K562 (cell line): ENCODE measurements at places on chromosomes 3 and 15.

GRCh38 chr3:55144015-55144673 is 216.3 kb upstream of the LRTM1 start:
- DNase-seq, result no peak

GRCh38 chr3:39962581-39962980 is 153.2 kb downstream of the MYRIP start:
- DNase-seq, result no peak

- DNase-seq, result no peak
These were observed 35.0 kb upstream of the LRRC3B start for GRCh38 chr3:26587571-26587970.

DNA sequence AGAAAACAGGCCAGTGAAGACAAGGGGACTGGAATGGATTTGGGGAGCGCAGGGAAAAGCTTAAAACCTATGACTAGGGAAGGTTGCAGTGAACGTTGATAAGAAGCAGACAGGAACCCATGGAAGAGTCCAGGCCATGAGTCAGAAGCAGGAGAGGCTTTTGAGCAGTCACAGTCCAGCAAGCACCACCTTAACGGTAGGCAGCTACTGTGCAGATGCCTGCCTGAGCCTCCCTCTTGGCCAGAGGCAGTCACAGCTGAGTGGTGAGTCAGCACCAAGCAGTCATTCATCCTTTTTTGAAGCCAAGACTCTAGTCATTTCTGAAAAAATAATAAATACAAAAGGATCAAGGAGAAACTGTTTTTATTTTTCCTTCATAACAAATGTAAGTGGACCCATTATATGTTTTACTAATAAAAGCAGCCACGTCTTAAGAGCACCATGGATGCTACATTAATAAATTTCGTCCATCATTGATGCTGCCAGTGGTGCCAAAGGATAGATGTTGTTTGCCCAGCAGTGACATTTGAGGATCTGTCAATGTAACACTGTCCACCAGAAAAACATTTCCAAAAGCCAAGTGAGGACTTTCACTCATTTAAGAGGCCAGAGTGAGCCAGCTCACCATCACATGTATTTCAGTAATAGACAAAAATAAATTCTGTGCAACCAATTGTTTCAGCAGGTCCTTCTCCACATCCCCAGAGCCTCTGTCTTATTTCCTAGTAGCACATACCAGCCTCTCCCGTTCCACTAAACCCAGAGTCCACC is 42.1 kb upstream of the ACTC1 start:
- peak; percentile 49 for DNase-seq

DNA sequence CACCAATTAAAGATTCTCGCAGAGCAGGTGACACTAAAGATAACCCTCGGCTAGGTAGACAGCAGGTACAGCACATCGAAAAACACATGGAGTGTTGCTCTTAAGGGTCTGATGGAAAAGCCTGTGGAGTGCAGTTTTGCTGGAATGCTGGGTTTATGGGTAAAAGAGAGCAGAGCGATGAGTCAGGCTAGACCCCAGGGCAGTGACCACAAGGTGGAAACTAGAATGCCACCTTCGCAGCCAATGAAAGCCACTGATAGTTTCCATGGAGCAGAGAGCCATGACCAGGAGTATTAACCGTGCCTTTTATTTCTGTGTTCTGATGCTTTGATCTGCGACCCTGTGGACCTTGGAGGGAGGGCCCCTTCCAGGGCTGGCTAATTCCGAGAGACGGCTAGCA is 149.8 kb downstream of the GABRB3 start:
- DNase-seq, result no peak

DNA sequence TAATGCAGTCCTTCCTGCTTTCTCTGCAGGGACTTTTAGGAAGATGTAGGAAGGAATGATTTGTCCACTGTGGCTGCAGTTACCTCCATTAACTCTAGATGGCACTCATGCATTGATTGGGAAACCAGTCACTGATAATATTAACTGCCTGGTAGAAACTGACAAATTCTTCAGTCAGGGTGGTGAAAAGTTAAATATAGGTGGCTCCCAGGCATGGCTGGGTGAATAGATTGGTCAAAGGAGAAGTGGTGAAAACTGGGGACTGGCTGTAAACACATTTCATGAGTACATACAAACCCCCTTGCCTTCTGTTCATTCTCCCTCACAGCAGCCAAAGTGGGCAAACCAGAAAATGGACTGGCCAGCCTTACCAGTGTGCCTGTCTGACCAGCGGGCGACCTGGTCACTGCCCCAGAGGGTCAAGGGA is 333.4 kb downstream of the THSD4 start:
- peak; percentile 32 for DNase-seq

- no peak for DNase-seq
These were observed 290.7 kb downstream of the VPS13C start for GRCh38 chr15:61769557-61769956.

DNA sequence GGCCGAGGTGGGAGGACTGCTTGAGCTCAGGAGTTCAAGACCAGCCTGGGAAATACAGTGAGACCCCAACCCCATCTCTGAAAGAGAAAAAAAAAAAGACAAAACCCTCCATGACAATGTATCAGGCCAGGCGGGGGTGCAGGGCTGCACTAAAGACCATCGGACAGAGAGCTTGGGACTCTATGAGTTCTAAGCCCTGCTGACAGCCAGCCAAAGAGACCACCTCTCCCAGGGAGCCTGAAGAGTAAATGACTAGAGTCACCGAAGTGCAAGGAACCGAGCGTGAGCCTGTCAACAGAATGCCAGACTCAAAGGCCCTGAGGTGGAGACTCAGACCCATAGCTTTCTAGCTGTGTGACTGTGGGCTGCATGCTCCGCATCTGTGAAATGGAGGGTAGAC is 12.5 kb downstream of the POC1A start:
- no peak for DNase-seq

DNA sequence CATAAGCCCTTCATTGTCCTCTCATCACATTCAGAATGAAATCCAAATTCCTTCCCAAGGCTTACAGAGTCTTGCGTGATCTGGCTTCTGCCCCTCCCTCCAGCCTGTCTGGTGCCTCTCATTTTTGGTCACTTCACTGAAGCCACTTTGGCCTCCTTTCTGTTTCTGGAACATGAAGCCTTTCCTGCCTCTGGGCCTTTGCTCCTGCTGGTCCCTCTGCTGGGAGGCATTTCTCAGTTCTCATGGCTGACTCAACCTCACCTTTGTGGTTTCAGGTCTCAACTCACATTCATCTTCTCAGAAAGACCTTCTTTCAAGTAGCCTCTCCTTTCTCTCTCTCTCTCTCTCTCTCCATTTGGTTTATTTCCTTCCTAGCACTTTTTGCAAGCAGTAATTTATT is 43.9 kb upstream of the BHLHE40 start:
- DNase-seq, result no peak

DNA sequence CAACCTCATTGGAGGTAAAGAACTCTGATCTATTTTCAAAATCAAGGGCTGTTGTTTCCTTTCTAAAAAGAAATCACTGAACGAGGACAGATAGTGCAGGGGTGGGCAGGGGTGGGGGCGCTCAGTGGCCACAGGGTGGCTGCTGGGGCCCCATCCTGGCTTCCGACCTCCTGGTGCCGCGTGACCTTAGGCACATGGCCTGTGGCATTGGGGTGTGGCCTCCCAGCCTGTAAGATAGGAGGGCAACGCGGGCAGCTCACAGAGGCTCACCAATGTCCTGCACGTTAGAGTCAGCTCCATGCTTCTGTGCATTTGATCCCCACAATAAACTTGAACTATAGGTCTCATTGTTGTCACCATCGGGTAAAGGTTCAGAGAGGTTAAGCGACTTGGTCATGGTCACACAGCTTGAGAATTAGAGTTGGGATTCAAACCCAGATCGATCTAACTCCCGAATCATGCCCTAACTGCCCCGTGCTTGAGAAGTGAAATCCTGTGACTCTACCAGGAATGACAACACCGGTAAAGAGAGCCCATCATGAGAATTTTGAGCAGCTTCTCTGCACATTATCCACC is 148.0 kb upstream of the SLC6A11 start:
- no peak for DNase-seq

DNA sequence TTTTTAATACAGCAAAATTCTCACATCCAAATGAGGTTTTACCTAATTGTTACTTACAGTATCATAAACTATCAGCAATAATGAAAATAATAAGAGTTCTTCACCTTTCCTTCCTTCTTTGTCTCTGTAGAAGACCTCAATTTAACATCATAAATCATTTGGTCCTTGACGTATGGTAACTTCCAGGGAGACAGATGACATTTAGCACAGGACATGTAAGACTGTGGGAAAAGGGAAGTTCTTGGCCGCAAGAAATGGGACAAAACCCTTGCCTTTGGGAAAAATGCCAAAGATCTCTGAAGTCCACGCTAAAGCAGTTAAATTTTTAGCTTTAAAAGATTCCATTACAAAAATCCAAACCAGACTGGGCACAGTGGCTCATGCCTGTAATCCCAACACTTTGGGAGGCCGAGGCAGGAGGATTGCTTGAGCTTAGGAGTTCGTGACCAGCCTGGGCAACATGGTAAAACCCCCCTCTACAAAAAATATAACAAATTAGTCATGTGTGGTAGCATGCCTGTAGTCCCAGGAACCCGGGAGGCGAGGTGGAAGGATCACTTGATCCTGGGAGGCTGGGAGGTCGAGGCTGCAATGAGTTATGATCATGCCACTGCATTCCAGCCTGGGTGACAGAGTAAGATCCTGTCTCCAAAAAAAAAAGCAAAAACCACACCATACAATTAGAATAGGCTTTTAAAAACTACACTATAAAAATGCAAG is 8.8 kb downstream of the PTPN9 start:
- DNase-seq, result no peak

GRCh38 chr3:65936908-65937638 is 101.6 kb downstream of the MAGI1 start:
- DNase-seq, result no peak

- DNase-seq, result peak; percentile 79
These were observed 17.4 kb upstream of the SHF start for GRCh38 chr15:45205192-45205591.

DNA sequence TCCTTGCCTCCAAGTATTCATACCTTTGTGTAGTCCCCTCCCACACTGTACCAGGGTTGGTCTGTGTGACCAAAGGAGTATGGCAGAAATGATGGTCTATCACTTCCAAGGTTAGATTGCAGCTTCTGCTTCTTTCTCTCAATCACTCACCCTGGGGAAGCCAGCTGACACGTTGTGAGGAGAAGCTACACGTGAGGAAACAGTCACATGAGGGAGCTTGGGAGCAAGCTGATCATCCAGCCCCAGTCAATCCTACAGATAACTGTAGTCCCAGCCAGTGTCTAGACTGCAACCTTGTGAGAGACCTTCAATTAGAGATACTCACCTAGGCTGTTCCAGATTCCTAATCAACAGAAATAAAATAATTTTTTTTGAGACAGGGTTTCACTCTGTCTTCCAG is 6.2 kb upstream of the ZNF774 start:
- no peak for DNase-seq

- DNase-seq, result no peak
These were observed 4.6 kb upstream of the NIT2 start for GRCh38 chr3:100329800-100330489.

DNA sequence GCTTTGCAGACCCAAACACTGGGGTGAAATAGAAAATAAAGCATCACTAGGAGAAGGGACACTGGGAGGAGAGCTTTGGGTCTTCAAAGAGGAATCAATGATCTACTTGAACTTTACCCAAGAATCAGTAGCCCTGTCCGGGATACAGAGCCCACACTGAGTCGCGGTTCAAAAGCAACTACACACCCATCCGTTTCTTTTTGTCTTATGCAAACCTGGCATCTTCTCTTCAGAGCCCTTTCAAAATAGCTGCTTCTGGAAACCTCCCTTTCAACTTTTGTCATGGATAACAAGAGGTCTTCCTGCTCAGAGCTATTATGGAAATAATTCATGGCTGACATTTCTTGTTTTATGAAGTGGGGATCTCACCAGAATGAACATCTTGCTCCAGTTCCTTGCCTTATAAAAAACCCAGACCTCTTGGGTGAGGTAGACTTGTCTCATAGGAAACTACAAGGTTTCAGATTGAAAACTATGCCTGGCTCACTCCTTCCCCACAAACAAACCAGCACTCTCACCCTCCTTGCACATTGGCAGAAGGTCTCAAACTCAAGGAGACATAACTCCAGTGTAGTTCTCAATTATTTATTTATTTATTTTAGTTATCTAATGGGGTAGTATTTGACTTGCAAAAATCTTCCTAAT is 115.1 kb upstream of the ARHGEF3 start:
- no peak for DNase-seq

- DNase-seq, result no peak
These were observed 153.4 kb downstream of the RORA start for GRCh38 chr15:61075741-61076140.

GRCh38 chr3:107969994-107970819 is 120.6 kb downstream of the CD47 start:
- DNase-seq, result no peak

DNA sequence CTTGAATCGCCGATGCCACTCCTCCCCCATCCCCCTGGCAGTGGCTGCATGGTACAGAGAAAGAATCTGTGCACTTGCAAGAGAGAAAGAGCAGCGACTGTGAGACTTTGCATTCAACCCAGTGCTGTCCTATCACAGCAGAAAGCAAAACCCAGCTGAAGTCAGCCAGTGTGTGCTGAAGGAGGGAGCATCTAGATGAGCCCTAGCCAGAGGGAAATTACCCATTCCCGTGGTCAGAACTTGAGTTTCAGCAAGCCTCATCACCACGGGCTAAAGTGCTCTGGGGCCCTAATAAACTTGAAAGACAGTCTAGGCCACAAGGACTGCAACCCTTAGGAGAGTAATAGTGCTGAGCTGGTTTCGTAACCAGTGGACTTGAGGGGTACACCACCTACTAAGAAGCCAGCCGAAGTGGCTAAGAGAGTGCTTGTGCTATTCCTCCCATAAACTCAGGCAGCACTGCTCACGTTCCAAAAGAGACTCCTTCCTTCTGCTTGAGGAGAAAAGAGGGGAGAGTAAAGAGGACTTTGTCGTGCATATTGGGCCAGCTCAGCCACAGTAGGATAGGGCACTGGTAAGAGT is 15.2 kb upstream of the PIK3R4 start:
- no peak for DNase-seq

DNA sequence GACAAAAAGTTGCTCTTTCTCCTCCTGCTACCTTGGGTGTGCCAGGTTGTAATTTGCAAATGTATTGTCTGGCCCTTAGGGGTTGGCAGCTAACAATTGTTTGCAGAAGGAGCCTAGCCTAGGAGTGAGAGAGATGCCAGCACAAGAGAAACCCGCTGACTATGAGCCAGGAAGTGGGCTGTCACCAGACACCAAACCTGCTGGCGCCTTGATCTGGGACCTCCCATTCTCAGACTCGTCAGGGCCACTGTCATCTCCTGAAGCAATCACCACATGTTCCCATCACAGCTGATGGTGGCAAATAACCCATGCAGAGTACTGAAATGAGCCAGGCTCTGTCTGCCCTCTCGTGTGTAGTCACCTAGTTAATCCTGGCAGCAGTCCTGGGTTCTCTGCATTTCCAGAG is 406.4 kb upstream of the NPAP1 start:
- DNase-seq, result no peak

- no peak for DNase-seq
These were observed 67.0 kb upstream of the ACAN start for GRCh38 chr15:88736204-88736603.

- no peak for DNase-seq
These were observed 224.6 kb downstream of the GREM1 start for GRCh38 chr15:32942401-32942841.
